ENCODE measurements at places on chromosomes 11 and 22.

DNA sequence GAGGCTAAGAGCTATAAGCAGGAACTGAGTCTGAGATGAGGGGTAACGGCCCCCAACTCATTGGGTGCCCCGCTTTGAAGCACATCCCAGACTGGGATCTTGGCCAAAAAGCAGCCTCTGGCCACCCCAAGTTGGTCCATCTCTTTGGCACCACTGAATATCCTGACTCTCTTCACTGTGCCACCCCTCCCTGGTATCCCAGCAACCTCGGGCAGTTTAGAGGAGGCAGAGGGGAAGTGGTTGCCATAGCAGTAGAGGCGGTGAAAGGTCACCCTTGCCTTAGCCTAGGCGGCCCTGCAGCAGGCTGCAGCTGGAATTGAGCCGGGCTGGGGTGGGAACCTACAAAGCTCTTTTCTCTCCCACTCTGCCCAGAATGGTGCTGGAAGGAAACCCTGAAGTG lies 1.1 kb downstream of the PELI3 start:
- no peak for DNase-seq

DNA sequence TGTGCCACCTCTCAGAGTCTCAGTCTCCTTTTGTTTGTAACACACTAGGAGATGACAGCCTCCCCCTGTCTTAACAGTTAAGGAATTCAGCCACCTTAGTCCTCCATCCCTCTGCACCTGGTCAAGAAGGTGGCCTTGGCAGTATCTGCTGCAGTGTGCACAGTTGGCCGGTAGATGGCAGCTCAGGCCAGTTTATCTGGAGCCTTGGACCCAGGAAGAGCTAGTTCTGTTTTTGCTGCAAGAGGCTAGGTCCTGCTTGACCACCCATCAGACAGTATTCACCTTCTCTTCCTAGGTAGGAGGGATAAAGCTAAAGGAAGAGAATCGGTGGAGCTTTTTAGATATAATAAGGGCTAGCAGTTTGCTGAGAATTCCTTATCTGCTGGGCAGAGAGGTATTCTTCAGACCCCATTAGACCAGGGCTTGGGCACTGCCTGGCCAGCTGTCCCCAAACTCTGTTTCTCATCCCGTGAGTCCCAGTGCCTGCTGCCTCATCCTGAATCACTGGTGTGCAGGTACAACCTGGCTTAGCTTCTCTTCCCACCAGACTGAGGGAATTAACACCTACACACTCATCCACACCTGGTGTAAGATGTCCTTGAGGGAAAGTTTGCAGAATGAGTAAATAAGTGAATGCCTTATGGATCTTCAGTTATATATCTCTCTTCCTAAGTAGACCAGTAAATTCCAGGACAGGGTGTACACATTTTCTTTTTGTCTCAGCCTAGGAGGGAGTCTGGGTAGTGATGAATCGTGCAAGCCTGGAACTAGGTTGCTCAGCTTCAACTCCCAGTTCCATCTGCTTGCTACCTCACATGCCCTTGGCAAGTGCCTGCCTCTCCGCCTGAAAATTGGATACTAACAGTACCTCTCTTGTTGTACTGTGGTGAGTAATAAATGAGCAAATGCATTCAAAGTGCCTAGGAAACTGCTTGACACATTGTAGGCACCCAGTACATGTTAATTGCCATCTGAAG lies 70.8 kb upstream of the NARS2 start:
- peak; percentile 14 for DNase-seq

GRCh38 chr22:30275625-30276024 lies 9.0 kb upstream of the OSM start:
- no peak for DNase-seq

- DNase-seq = no peak
Observed at GRCh38 chr11:130891326-130891725, 25.0 kb downstream of the SNX19 start.

- no peak for DNase-seq
Observed at GRCh38 chr11:19567996-19568395, 144.6 kb upstream of the NAV2 start.

GRCh38 chr22:49660794-49661781 lies 166.6 kb downstream of the BRD1 start:
- no peak for DNase-seq

DNA sequence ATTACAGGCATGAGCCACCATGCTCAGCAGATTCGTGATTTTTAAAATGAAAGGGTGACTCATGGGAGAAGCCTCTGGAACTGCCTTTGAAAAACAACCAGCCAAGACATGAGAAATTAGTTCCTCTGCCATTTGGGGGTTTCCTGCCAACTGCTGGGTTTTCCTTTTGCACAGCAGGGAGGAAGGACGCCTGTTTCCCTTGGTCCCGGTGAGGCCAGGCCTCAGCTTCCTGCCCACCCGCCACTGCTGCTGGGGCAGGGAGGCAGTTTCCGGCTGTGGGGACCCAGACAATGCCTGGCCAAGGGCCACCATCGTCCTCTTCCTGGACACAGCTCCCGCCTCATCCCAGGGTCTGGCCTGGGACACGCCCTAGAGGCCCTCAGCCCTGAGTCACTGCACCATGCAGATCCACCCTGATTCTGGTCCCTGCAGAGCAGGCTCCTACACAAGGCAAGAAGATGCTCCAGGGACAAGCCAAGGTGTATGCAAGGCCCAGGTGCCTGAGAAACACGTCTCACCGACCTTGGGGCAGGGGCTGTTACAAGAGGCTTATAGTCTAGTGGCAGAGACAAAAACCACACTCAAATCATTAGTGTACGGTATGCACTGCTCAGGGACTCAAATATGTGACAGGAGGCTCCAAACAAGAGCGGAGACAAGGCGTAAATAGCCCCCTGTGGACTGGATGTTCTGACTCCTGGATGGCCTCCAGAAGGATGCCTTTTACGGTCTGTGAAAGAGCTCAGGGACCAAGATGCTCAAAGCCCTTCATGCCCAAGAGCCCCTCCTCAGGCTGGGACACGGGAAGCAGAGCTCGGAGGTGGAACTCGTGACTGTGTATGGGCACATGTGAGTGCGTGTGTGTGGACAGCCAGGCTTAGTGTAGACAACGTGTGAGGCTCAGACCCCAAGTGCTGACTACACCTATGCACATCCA lies 10.0 kb downstream of the PPM1F start:
- DNase-seq = no peak

DNA sequence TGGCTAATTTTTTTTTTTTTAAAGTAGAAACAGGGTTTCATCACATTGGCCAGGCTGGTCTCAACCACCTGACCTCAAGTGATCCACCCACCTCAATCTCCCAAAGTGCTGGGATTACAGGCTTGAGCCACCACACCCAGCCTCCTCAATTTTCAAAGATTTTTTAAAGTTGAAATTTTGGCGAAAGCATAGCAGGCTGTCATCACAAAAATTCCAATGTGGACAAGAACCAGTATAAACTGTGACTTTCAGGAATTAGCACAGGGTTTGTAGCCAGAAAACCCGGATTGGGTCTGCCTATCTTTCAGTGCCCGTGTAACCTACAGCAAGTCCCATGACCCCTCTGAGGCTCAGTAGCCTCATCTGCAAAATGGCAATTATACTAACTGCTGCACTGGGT lies 80.2 kb downstream of the SGSM3 start:
- no peak for DNase-seq

GRCh38 chr11:133678191-133678590 lies 145.9 kb upstream of the OPCML start:
- no peak for DNase-seq

GRCh38 chr11:19646921-19647320 lies 65.7 kb upstream of the NAV2 start:
- DNase-seq = no peak

GRCh38 chr11:93410441-93410840 lies 79.9 kb downstream of the DEUP1 start:
- DNase-seq = no peak

DNA sequence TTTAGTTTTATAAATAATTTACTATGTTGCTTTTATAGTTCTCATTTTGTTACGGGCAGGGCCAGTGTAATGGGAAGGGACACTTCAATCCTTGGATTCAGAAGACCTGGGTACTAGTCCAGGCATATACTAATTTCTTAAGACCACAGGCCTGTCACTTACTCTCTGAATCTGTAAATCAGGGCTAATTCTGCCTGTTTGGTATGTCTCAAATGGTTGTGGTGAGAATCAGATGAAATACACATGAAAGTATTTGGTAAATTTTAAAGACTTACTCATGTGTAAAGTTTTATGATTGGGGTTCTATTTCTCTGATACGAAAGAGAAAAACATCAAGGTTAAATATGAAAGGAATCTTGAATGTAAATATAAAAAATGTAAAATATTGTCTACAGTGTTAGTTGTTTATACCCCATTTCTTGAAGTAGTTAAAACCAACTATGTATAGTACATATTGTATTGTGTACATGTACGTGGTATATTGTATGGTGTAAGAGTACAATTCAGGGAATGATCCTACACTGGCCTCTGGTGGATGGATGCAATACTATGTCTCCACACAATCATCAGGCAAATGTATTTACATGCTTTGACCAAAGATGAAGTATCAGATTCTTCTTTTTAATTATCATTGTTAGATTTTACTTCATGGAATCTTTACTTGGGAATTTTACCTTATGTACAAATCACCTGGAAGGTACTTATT lies 24.5 kb upstream of the RAG2 start:
- DNase-seq = no peak

- DNase-seq = no peak
Observed at GRCh38 chr11:122240638-122241037, 124.6 kb upstream of the BLID start.

All from stimulated activated CD8-positive, alpha-beta memory T cell treated with anti-CD3 and anti-CD28 coated beads, Interleukin-4, amount 100 ng/mL, for 1 hour (primary cell).